Esophagus squamous epithelium (tissue), 5 donors: ENCODE measurements at places on chromosomes 12 and 14.

DNA sequence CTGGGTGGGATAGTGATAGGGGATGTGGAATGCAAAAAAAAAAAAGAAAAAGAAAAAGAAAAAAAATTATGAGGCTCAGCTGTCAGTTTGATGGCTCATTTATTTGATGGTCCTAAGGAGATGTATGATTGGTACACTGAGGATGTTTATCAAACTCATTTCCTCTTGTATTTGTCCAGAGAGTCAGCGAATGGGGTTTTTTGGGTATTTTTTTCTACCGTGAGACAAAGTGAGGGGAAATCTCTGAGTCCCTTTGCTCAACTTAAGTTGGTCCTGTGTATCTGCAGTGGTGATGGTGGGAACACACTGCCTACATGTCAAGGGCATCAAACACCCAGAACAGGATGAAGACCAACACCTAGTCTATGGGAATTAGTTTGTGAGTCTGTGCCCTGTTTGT, 176.9 kb upstream of the HIF1A start:
- no peaks in the 10 kb centered on the region for H3K36me3 ChIP-seq
- H3K27me3 ChIP-seq, result no peaks in the 10 kb centered on the region
- H3K4me1 ChIP-seq, result peaks cover 53% of the 10 kb centered on the region
- no peak overlapping the region for H3K4me3 ChIP-seq
- H3K27ac ChIP-seq, result no peak overlapping the region

DNA sequence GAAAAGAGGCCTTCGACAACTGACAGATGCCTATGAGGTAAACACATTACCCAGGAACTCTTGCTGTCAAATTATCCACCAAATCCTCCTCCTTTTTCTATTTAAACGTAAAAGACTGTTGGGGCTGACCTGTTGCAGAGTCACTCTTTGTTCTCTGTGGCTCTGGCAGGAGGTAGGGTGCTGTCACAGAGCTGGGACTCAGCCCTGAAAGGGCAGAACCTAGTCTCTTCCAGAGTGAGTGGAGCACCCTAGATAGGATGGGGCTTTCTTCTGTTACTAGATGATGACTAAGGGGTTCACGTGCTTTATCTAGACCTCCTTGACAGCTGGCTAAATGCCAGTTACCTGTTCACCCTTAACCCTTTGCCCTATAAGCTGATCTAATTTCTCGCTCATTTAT, 25.7 kb downstream of the FNTB start:
- H3K27me3 ChIP-seq, result no peaks in the 10 kb centered on the region
- H3K4me1 ChIP-seq, result no peaks in the 10 kb centered on the region
- no peak overlapping the region for H3K27ac ChIP-seq
- H3K4me3 ChIP-seq, result no peak overlapping the region
- peaks cover 96% of the 10 kb centered on the region for H3K36me3 ChIP-seq
- DNase-seq, result no peak

DNA sequence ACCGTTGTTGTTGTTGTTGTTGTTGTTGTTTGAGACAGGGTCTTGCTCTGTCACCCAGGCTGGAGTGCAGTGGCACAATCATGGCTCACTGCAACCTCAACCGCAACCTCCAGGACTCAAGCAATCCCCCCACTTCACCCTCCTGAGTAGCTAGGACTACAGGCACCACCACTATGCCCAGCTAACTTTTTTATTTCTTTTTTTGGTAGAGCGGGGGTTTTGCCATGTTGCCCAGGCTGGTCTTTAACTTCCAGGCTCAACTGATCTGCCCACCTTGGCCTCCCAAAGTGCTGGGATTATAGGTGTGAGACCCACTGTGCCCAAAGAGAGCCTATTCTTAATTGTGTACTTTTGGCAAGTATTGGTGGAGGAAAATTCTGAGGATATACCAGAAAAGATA, 25.7 kb downstream of the MOK start:
- H3K27ac ChIP-seq, result peak overlapping the region; percentile 66
- no peaks in the 10 kb centered on the region for H3K36me3 ChIP-seq
- H3K27me3 ChIP-seq, result no peaks in the 10 kb centered on the region
- DNase-seq, result no peak
- no peaks in the 10 kb centered on the region for H3K4me1 ChIP-seq

GRCh38 chr12:48374164-48374563, 23.4 kb upstream of the ZNF641 start:
- H3K4me1 ChIP-seq, result no peaks in the 10 kb centered on the region
- DNase-seq, result no peak
- no peaks in the 10 kb centered on the region for H3K36me3 ChIP-seq

DNA sequence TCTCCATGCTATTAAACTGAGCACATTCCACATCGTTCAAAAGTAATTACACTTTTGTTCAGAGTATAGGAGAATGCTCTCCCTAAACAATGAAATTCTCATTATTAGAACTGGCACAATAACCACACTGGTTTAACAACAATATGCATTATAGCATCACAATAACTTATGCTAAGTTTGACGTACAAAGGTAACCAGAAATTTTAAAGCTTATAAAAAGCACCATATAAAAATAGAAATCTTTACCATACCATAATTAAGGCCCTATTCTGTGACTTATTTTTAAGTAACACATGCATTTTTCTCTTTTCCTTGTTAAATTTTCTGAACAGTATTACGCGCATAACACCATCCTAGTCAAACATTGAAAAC, 60.4 kb downstream of the SOX5 start:
- no peak overlapping the region for H3K27ac ChIP-seq
- H3K4me3 ChIP-seq, result no peak overlapping the region
- no peaks in the 10 kb centered on the region for H3K27me3 ChIP-seq
- H3K36me3 ChIP-seq, result no peaks in the 10 kb centered on the region

DNA sequence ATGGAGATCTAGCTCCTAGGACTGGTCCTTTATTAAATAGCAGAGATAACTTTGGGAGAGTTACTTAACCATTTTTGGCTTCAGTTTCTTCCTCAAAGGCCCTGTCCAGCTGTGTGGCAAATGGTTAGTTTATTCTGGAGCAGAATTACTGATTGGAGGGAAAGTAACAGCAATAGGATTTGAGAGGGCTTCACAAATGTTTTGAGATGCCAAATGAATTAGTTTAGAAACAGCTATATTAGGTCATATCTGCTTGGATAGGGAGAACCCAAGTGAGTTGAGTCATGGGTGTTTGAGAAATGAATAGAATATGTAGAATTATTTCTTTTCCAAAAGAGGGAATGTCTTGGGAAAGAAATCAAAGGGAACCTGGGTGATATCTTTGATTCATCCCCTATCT, 17.5 kb downstream of the RASSF3 start:
- H3K27ac ChIP-seq, result peak overlapping the region; percentile 82
- H3K4me1 ChIP-seq, result peaks cover 25% of the 10 kb centered on the region
- H3K36me3 ChIP-seq, result no peaks in the 10 kb centered on the region
- no peak for DNase-seq
- H3K27me3 ChIP-seq, result no peaks in the 10 kb centered on the region
- H3K4me3 ChIP-seq, result no peak overlapping the region

GRCh38 chr12:53938326-53939140, at the start of gene HOXC13:
Gene HOXC13 (plus strand): TSS chr12:53938831. CDS start chr12:53938907, 76 bp downstream.
- DNase-seq, result no peak
- peaks cover 10% of the 10 kb centered on the region for H3K4me1 ChIP-seq
- H3K36me3 ChIP-seq, result no peaks in the 10 kb centered on the region
- H3K27ac ChIP-seq, result no peak within 1 kb of the TSS
- peaks cover 64% of the 10 kb centered on the region for H3K27me3 ChIP-seq

DNA sequence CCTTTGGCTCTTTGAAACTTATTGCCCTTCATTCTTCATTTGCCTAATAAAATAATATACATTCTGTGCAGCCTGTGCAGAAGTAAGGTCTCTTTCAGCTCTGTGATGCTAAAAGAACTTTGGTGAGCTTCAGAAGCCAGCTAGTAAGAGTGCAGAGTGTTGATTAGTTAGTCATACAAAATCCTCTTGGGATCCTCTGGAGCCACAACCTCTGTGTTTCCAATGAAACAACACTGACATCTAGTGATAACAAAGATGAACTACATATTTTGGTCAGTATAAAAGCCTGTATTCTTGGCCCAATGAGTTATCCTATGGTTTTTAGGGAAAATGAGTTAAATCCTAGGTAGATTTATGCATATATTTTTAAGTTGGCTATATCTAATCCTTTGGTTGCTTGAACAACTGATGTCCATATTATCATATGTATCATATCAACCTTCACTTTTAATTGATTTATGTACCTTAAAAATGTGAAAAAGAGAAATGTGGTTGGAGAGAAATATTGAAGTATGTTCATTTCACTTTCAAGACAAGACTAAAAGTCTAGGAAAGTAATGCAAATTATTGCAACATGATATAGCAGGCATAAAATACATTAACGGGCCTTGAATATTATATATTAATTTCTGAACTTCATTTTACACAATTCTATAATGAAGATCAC, 158.4 kb downstream of the KLHL28 start:
- H3K36me3 ChIP-seq, result no peaks in the 10 kb centered on the region
- no peaks in the 10 kb centered on the region for H3K27me3 ChIP-seq
- H3K4me3 ChIP-seq, result no peak overlapping the region
- H3K4me1 ChIP-seq, result no peaks in the 10 kb centered on the region
- DNase-seq, result no peak
- H3K27ac ChIP-seq, result no peak overlapping the region

DNA sequence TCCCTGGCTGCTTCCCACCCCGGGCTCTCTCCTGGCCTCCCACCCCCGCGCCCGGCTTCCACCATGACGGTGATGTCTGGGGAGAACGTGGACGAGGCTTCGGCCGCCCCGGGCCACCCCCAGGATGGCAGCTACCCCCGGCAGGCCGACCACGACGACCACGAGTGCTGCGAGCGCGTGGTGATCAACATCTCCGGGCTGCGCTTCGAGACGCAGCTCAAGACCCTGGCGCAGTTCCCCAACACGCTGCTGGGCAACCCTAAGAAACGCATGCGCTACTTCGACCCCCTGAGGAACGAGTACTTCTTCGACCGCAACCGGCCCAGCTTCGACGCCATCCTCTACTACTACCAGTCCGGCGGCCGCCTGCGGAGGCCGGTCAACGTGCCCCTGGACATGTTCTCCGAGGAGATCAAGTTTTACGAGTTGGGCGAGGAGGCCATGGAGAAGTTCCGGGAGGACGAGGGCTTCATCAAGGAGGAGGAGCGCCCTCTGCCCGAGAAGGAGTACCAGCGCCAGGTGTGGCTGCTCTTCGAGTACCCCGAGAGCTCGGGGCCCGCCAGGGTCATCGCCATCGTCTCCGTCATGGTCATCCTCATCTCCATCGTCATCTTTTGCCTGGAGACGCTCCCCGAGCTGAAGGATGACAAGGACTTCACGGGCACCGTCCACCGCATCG, 1.8 kb downstream of the KCNA1 start:
- DNase-seq, result no peak
- H3K27ac ChIP-seq, result no peak overlapping the region
- H3K27me3 ChIP-seq, result peaks cover 28% of the 10 kb centered on the region

DNA sequence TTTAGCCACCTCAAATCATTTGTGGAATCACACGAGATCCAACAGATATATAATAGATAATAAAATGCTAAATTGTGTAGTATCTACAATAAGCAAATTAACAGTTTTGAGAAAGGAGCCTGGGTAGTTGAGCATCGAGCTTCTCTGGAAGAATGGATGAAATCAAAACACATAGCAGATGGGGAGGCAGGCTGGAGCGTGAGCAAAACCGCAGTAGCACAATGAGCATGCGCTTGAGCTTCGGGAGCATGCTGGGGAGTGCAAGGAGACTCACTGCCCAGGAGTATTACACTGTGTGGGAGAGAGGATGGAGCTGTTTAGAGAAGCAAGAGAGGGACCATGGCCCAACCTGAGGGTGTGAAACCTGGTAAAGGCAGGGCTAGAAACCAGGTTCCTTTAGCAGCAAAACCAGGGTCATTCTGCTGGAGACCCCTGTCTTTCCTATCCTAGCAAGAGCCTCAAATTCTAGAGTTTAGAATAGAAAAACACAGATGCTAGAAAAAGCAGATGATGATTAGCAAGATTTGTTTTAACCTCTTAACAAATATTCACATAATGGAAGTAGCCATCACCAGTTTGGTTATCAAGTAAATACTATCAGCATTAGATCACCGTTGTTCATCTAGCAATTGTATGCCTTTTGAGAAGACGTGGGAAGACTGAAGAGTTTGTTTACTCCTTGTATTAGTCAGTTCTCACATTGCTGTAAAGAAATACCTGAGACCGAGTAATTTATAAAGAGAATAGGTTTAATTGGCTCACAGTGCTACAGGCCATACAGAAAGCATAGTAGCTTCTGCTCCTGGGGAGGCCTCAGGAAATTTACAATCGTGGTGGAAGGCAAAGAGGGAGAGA, 484.8 kb downstream of the EGLN3 start:
- no peak overlapping the region for H3K27ac ChIP-seq
- H3K4me3 ChIP-seq, result no peak overlapping the region
- H3K27me3 ChIP-seq, result no peaks in the 10 kb centered on the region
- no peaks in the 10 kb centered on the region for H3K4me1 ChIP-seq
- no peaks in the 10 kb centered on the region for H3K36me3 ChIP-seq
- DNase-seq, result no peak

DNA sequence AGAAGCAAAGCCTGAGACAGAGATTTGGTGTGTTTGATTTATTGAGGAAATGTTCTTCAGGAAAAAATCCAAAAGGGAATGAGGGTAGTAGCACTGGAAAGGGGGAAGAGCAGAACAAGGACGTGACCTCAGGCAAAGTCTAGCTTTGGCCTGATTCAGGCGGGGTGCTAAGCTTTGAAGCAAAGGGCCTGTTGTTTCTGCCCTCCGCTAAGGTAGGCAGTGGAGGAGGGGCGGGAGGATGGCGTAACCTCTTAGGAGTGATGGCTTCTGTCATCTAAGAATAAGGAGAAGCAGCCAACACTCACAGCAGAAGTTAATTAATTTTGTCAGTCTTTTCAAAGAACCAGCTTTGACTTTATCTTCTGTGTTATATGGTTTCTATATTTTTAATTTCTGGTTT, 20.4 kb downstream of the ABHD12B start:
- no peaks in the 10 kb centered on the region for H3K36me3 ChIP-seq
- no peak for DNase-seq
- H3K27ac ChIP-seq, result no peak overlapping the region
- H3K4me1 ChIP-seq, result no peaks in the 10 kb centered on the region
- no peaks in the 10 kb centered on the region for H3K27me3 ChIP-seq
- H3K4me3 ChIP-seq, result no peak overlapping the region

- H3K27ac ChIP-seq, result no peak overlapping the region
- H3K4me1 ChIP-seq, result no peaks in the 10 kb centered on the region
- H3K27me3 ChIP-seq, result no peaks in the 10 kb centered on the region
- no peaks in the 10 kb centered on the region for H3K36me3 ChIP-seq
- H3K4me3 ChIP-seq, result no peak overlapping the region
- DNase-seq, result no peak
Observed at GRCh38 chr12:20194171-20194570, 174.2 kb upstream of the PDE3A start.

DNA sequence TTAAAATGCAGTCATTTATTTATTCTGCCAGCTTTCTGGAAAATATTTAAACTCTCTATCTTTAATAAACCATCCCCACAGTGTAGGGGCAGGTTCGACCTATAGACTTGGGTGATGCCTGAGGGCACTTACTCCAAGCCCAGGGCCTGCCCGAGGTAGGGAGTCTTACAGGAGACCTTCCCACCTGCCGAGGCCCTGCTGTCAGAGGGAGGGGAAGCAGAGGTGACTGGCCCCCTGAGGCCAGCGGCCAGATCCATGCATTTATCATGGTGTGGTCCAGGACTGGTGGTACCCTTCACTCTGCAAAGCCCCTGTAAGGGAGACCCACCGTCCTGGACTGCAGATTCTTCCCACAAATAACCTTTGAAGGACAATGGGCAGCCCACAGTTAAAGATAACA, 7.6 kb downstream of the EML1 start:
- H3K36me3 ChIP-seq, result no peaks in the 10 kb centered on the region
- H3K27me3 ChIP-seq, result peaks cover 5% of the 10 kb centered on the region
- no peak overlapping the region for H3K4me3 ChIP-seq
- H3K4me1 ChIP-seq, result no peaks in the 10 kb centered on the region

- H3K4me1 ChIP-seq, result no peaks in the 10 kb centered on the region
- H3K27ac ChIP-seq, result no peak overlapping the region
- DNase-seq, result no peak
- H3K27me3 ChIP-seq, result no peaks in the 10 kb centered on the region
- peaks cover 7% of the 10 kb centered on the region for H3K36me3 ChIP-seq
Observed at GRCh38 chr14:89924268-89924667, 30.3 kb downstream of the EFCAB11 start.
